ENCODE measurements at places on chromosomes 6 and 20.

DNA sequence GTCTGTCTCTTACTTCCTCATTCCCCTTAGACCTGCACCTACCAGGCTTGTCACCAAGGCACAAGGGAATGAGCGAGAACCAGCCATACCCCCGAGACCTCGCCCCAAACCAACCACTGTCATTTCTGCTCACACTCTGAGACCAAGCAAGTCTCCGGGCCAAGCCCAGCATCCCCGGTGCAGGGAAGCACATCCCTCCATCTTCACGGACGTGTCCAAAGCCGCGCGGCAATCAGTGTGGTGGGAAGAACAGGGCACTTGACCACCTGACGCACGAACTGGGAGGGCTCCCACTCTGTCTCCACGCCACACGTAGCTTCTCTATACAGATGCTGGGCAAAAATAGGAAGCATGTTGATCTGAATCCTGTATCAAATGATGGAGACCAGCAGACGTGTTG, 28.4 kb upstream of the THBS2 start:
- no peak for DNase-seq

DNA sequence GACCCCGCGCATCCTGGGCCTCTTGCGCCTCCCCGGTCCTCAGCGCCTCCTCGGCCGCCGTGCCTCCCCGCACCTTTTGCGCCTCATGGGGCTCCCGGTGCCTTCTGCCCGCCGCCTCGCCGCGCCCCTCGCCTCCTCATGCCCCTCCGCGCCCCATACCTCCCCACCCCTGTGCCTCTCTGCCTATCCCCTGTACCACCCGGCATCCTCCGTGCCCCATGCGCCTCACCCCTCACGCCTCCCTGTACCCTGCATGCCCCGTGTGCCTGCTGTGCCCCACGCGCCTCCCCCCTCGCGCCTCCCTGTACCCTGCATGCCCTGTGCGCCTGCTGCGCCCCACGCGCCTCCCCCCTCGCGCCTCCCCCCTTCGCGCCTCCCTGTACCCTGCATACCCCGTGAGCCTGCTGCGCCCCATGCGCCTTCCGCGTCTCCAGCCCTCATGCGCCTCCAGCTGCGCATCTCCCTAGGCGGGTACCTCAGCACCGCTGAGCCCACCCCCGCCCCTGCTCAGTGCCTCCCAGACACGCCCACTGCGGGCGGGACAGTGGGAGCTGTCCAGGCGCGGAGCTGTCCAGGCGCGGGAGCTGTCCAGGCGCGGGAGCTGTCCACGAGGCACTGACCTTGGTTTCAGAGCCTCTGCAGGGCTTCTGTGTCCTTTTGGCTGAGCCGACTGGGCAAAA, 37.1 kb downstream of the IGF2R start:
- DNase-seq, result peak; percentile 37

DNA sequence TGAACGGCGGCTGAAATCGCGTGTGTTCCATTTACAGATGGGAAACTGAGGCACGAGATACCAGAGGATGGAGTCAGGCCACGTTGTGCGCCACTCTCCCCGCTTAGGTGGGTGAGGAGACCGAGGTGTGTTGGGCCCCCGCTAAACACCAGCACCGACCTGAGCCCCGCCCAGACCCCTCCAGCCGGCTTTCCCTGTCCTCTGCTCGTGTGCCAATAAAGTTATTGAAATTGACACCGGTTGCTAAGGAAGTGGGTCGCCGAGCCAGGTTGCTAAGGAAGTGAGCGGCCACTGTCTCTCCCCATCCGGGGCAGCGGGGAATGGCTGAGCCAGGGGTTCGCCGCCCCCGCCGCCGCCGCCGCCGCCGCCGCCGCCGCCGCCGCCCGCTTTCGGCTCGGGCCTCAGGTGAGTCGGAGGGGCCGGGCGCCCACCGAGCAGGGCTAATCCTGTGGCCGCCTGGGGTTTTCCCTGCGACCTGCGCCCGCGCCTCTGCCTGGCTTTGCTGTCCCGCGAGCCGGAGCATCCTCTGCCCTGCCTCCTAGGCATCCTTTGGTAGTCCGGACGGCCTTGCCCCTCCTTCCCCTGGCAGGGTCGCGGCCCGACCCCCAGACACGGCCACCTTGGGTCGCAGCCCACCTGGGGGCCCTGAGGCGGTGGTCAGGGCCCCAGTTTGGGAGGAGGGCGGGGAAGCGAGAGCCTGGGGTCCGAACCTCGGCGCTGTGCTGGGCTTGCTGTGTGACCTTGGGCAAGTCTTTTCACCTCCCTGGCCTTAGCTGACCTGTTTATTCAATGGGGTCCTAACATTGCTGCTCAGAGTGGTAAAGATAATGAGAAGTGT, at the start of gene KIF3B:
Gene KIF3B (plus strand): TSS at position 291 of the 838 bp plus-strand sequence. CDS start 32,127 bp downstream, outside the sequence.
- peak; percentile 74 for DNase-seq

GRCh38 chr6:56222499-56222898, 24.9 kb downstream of the COL21A1 start:
- peak; percentile 48 for DNase-seq

DNA sequence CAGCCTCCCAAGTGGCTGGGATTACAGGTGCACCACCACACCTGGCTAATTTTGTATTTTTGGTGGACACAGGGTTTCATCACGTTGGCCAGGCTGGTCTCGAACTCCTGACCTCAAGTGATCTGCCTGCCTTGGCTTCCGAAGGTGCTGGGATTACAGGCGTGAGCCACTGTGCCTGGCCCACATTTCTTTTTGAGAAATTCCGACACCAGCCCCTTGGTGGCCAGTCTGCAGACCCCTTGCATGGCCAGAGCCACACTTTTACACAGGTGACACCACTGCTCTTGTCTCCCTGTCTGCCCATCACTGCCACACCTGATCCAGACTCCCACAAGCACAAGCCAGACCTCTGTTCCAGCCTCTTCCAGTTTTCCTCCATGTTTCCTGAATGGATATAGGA, 33.0 kb downstream of the SRSF3 start:
- no peak for DNase-seq

GRCh38 chr20:34710861-34711574, 6.9 kb downstream of the TP53INP2 start:
- DNase-seq, result no peak

DNA sequence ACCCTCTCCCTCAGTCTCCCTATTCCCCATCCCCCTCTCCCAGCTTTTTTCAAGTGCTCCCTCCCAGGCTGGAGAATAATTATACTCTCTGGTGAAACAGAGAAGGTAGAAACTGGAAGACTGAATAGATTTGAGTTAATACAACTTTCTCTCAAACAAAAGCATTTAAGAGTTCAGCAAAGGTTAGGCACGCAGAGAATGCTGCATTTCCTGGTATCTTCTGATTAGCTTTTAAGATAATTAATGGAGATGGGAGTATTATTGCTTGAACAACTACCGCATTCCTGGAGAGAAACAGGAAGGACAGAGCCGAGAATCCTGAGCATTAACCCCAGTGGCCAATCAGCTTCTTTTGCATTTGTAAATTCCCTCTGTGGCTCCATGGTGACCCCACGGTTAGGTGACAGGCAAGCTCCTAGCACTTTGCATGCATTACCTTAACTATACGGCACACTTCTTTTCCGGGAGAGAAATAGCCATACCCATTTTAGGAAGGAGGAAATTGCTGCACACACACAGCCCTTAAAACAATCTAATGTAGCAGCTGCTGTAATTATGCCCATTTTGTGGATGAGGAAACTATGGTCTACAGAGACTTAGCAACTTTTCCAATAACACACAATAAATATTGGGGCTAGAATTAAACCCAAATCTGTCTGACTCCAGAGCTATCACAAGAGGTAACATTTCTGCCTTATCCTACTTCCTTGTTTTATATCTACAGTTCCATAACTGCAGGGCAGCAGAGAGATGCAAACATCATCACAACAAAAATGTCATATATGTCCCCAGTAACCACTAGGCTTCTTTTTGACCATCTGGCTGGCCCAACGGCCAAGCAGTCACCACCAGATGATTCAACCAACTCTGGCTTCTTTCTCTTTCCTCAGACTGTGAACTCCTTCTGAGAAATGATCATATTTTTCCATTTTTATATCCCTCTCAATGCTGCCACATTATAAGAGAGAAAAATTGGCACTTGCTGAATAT, 169.9 kb downstream of the CD24 start:
- no peak for DNase-seq

DNA sequence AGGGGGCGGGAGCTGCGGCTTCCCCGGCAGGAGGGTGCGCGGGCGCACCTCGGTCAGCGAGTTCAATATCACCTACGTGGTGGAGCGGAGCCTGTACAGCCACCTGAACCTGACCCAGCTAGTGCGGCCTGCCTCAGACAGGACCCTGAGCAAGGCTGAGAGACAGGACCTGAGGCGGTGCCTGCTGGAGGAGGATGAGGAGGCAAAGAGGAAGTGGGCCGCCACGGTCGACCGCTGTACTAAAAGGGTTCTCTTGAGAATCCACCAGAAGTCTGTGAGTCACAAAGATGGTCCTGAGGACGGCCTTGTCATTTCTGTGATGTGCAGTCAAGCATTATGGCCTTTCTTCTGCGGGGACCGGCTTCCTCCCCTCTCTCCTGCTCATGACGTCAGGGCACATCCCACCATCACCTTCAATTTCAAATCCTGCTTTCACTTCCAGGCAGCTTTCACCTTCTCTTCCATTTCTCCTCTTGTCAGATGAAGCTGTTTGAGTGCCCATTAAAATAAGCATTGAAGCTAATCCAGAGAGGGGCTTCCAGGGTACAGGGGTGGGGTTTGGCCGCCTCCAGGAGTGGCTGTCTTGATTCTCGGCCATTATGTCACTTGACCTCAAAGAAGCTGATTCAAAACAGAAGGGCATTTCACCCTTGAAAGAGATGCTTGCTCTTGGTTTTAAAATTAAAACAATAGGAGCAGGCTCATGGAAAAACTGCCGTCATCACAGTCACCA, 177.6 kb downstream of the SASH1 start:
- no peak for DNase-seq

GRCh38 chr6:66522864-66523263, 815.8 kb upstream of the EYS start:
- DNase-seq, result no peak

- DNase-seq, result no peak
These were observed 93.4 kb downstream of the THBS2 start for GRCh38 chr6:169160091-169160854.

- DNase-seq, result no peak
These were observed 107.8 kb downstream of the OGFRL1 start for GRCh38 chr6:71396410-71396801.

- DNase-seq, result no peak
These were observed 23.7 kb upstream of the SIRT5 start for GRCh38 chr6:13550656-13551055.

GRCh38 chr20:46695892-46696291, 6.6 kb upstream of the TP53RK start:
- no peak for DNase-seq

DNA sequence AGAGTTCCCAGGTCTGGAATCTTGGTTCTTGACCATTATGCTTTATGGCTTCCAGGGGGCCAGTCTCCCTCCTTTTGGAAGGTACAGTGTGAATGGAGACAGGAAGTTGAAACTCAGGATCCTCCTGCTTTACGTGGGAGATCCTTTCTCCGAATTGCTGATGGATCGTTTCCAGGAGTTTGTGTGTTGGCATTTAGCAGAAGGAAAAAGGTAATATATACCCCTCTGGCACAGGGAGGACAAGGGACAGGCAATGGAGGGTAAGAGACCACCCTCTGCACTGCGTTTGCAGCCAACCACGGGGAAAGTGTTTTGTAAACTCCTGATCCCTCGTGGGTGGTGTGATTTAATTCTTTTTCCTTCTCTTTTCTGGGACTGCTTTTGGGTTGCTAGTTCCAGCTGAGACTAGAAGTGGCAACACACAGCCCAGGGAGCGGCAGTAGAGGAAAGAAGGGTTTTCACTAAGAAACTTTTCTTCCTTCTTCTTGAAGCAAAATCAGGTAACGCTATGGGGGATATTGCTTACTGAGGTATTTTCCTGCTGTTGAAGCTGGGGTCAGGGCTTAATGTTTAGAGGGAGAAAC, 257.6 kb upstream of the SUPT3H start:
- no peak for DNase-seq

- no peak for DNase-seq
These were observed 9.2 kb upstream of the DEFB110 start for GRCh38 chr6:50030777-50031562.
